ENCODE measurements at places on chromosomes 4 and X.

DNA sequence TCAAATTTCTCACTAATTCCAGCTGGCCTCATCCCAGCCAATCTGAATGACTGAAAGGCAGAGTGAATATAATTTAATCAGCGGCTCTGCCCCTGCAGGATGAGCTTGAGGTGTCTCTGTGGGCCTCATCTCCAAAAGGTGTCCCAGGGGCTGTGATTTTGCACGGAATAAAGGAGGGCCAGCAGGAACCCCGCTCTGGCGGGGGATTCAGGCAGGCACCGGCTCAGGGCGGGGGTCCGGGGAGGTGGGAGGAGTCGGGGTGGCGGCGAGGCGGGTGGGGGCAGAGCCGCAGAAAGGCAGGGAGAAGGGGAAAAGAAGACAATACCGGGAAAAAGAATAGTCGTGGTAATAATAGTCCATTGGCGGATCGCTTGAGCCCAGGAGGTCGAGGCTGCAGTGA is 16.0 kb upstream of the ERCC6L start:
- DNase-seq: no peak

DNA sequence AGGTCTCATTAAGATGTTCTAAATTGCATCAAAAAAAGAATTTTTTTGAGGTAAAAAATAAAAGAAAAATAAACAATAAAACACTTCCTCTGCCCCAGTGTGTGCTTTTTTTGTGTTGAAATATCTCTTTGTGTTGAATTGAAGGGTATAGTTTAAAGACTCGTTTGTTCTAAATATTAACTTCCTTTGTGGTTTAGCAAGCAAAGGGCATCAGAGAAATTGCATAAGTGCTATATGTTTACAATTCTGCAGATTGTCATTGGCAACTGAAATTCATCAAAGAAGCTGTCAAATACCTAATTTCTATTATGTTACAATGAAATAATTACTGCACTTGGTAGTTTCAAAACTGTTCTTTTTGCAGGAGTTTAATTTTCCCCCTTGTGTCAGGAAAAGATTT is 260.5 kb downstream of the DKK2 start:
- DNase-seq: no peak

DNA sequence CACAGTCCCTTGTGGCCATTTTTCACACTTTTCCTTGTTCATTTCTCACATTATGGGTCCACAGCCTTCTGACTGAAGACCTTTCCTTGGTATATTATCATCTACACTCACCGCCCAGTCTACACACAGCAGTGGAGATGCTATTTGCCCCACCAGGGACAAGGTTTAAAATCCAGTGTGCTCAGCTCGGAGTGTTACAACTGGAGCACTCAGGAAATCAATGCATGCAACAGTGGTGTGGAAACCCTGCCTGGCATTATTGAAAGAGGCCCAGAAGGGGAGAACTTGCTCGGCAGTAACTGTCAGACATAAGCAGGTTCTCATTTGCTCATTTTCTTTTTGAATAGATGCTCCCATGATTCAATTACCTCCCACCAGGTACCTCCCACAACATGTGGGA is 340.9 kb downstream of the DHRSX start:
- no peak for DNase-seq

- DNase-seq: no peak
Measured at GRCh38 chr4:26346203-26346620, 25.4 kb downstream of the RBPJ start.

DNA sequence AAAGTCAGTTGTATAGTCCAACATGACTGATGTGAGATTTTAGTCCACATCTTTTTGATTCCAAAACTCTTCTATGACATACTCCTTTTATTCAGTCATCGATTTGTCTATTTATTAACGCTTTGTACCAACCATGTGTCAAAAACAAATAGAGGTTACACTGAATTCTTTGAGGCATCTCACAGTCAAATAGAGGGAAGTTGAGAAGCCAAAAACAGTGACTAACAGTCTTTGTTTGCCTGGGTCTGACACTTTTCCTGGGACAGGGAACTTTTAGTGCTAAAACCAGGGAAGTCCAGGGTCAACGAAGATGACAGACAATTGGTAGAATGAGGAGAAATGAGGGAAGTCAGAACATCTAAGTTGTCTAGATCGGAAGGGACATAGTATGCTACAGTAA is 169.9 kb upstream of the HS3ST1 start:
- no peak for DNase-seq

- no peak for DNase-seq
Measured at GRCh38 chr4:125039550-125039949, 275.2 kb upstream of the FAT4 start.

DNA sequence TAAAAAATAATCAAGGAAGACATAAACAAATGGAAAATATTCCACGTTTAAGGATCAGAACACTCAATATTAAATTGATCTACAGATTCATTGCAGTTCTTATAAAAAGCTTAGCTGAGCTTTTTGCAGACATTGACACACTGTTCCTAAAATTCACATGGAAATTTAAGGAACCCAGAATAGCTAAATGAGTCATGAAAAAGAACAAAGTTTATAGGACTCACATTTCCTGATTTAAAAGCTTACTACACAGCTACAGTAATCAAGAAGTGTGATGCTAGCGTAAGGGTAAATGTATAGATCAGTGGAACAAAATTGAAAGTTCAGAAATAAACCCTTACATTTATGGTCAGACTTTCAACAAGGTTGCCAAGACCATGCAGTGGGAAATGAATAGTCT is 33.1 kb downstream of the NSUN7 start:
- DNase-seq: no peak

DNA sequence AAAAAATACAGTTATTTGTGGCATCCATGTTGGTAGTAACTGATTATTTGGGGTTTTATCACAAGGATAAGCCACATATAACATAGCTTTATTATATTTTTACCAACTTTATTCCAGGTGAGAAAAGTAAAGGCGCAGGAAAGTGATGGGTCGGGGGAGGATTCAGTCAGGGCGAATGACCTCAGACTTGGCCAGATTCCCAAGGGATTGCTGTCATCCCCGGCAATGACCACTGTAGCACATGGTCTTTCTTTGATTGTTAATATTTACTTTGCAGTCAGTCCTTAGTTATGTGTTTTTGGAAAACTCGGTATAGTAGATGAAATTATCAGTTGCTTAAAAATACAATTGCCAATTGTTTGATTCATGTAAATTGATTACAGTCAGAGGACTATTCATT is 17.6 kb downstream of the GRIA3 start:
- no peak for DNase-seq

DNA sequence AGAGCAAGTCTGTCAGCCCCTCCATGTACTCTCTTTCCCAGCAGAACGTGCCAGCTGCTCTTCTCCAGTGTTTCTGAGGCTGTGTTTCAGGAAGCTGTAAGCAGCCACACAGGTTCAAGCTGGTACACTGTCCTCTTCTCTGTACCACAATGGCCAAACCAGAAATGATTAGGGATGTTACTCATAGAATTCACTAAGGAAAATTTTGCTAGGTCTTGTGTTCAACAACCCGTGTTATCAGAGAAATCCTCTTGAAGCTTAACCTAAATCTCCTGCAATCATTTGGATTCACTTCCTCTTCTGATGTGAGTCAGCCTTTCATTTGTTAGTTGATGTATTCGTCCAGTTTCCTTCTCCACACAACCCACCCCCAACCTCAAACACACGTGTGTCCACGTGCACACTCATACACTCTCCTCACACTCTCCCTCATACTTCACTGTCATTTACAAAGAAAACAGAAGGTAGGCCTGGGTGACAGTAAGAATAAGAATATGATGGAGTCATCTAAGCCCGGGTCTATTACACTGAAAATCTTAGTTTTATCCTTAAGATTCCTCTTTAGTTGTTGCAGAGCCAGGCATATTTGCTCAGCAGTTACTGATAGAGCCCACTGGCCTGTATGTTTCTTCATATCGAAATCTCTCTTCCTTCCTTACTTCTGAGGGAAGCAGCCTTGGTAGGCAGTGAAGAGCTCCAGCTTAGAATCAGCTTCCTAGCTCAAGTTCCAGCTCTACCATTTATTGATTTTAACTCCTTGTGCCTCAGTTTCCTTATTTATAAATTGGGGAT is 63.4 kb downstream of the DCUN1D4 start:
- no peak for DNase-seq

DNA sequence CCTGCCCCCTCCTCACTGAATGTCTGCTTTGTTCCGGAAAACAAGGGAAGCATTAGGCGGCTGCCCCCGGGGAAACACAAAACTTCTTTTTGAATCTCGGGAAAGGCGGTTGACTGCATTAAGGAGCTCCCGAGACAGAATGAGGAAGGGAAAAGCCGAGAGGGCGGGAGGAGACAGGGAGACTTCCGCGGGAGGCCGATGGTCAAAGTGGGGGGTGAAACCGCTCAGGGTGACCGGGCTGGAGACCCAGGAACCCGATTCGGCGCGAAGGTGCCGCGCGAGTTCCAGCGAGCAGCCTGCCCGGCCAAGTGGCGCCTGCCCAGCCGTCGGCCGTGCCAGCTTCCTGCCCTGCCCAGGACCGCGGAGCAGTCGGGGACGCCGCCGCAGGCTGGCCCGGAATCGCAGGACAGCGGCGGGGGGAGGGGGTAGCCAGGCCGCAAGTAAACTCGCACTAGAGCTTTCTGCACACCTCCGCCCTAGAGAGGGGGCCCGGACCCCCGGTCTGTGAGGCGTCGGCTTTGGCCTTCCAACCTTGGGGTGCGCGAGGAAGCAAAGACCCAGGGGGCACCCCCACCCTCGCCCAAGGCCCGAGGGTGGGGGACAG is 55.1 kb upstream of the BCOR start:
- peak; percentile 15 for DNase-seq

- no peak for DNase-seq
Measured at GRCh38 chrX:130716781-130717413, 186.1 kb downstream of the ENOX2 start.

GRCh38 chr4:11783588-11783987 is 354.9 kb upstream of the HS3ST1 start:
- DNase-seq: no peak

DNA sequence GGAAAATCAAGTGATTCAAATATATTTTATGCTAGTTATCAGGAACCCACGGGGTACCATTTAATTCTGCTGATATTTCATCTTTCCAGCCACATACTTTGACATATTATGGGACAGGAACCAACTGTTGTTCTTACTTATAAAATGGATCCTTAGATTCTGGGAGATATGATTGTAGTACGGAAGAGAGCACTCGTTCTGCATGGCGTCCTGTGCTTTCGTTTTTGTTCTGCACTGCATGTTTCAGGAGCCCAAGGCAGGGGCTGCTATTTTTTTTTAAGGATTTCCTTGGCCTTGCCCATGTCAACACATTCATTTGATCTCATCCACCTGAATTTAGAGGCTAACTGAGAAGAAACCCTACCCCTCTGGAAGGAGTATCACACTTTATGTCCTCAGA is 245.5 kb upstream of the TLL1 start:
- no peak for DNase-seq

DNA sequence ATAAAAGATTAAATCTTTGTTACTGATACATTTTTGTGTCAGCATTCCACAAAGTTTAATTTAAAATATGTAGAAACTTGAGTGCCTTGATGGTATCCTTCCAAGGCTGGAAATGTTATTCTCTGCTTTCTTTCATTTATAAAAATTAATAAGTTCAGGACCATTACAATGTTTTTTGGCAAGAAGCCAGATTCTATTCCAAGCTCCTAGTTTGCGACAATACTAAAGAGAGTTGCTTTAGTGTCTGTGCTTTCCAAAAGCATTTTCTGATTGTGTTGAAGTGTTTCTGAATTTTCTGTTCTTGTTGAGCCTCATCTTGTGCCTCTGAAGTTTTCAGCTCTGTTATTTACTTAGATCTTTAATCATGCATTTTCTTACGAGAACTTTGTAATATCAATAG is 516.2 kb downstream of the KCTD8 start:
- no peak for DNase-seq

- no peak for DNase-seq
Measured at GRCh38 chr4:7985891-7986441, 46.3 kb upstream of the AFAP1 start.

GRCh38 chr4:127965803-127966175 is 583 bp downstream of the ABHD18 start:
- DNase-seq: peak; percentile 53

DNA sequence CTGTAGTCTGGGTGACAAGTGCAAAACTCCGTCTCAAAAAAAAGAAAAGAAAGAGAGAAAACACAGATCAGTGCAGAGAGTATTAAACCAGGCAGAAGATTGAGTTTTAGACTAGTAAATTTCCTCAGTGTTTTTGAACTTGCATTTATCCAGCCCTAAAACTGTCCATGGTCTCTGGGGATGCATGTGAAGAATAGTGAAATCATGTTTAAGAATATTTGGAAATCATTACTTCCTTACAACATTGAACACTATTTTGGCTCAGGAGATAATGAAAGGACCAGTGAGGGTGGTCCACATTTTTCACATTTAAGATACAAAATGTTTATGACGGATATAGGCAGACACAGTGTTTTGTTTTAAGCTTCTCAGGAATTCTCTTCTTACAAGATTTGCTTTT is 195.8 kb upstream of the RASGEF1B start:
- DNase-seq: no peak

GRCh38 chr4:7929118-7929951 is 10.3 kb downstream of the AFAP1 start:
- DNase-seq: no peak

- DNase-seq: no peak
Measured at GRCh38 chr4:174425669-174426068, 96.6 kb downstream of the HPGD start.

DNA sequence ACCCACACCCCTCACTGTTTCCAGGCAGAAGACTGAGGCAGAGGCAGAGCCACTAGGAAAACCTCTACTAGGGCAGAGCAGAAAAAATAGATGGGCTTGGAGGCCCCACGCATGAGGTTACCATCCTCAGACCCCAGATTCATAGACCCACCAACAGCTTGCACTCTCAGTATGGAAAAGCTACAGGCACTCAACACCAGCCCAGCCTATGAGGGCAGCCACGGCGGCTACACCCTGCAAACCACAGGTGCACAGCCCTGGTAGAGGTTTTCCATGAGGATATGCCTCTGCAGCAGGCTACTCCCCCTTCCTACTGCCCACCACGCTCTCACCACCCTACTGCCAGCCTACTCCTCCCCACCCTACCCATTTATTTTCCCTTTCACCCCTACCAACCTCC is 235.1 kb downstream of the CWH43 start:
- DNase-seq: no peak

DNA sequence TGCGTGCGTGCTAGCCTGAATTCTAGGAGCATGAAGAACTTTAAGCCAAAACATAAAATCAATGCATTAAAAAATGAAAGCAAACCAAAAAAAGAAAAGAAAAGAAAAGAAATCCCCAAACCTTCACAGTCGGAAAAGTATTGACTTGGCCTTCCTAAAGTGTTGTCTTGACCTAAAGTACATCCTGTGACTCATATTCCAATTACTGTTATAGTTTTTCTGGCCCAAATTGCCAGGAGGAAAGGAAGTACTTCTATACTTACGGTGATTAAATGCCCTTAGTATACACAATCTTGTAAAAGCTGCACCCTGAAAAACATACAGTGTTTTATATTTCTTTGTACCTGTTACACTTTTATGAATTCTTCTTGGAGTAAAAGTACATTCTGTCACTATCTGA is 512.8 kb downstream of the ANKRD50 start:
- DNase-seq: no peak

GRCh38 chrX:15376956-15377355 is 7.3 kb downstream of the VEGFD start:
- no peak for DNase-seq

Measured in substantia nigra (tissue), 51 donors.